ENCODE measurements at places on chromosomes 1 and 21.

- DNase-seq: no peak
- no peaks in the 10 kb centered on the region for H3K36me3 ChIP-seq
- H3K4me1 ChIP-seq: no peaks in the 10 kb centered on the region
Observed at GRCh38 chr1:30536530-30536929, 186.9 kb downstream of the MATN1 start.

GRCh38 chr1:24139841-24140425 lies 3.0 kb downstream of the IL22RA1 start:
- H3K27me3 ChIP-seq: peaks cover 5% of the 10 kb centered on the region
- no peak overlapping the region for H3K4me3 ChIP-seq
- no peaks in the 10 kb centered on the region for H3K4me1 ChIP-seq
- no peak for DNase-seq
- no peak overlapping the region for H3K27ac ChIP-seq
- H3K36me3 ChIP-seq: no peaks in the 10 kb centered on the region

- H3K27ac ChIP-seq: no peak overlapping the region
- peaks cover 22% of the 10 kb centered on the region for H3K4me1 ChIP-seq
- no peaks in the 10 kb centered on the region for H3K27me3 ChIP-seq
- H3K36me3 ChIP-seq: no peaks in the 10 kb centered on the region
- no peak overlapping the region for H3K4me3 ChIP-seq
Observed at GRCh38 chr1:46134660-46135331, 2.4 kb upstream of the PIK3R3 start.

DNA sequence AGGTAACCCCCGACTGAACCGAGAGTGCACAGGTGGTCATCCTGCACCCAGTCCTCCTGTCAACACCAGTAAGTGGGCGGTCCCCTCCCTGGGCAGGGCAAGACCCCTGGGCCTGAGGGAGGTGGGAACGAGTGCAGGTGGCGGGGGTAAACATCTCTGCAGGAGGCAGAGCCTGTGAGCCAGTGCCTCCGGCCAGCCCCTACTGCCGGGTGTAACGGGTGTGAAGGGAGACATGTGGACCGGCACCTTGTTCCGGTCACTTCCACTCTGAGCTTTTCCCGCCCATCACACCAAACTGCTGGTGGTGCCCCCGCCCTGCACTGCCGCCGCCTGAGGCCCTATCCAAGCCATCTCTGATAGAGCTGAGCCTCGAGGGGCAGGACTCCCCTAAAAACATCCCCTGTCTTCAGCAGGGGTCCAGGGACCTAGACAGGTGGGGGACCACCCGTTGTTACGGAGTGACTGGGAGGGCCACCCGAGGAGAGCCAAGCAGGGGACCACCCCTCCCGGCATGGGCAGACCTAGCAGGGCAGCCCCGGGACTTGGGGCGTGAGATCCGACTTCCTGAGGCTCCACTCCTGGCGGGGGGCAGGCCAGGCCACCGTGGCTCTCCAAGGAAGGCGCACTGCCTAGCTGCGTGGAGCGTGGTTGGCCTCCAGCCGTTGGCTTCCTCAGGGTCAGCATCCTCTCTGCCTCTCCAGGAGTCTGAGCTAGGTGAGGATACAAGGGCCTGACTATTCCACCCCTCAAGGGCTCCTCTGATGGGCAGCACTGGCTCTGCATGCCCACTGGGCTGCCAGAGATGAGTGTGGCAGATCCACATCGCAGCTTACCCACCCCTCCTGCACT lies 43.8 kb upstream of the LBR start:
- H3K27ac ChIP-seq: no peak overlapping the region
- H3K4me3 ChIP-seq: no peak overlapping the region
- H3K36me3 ChIP-seq: no peaks in the 10 kb centered on the region
- DNase-seq: no peak
- H3K27me3 ChIP-seq: no peaks in the 10 kb centered on the region

DNA sequence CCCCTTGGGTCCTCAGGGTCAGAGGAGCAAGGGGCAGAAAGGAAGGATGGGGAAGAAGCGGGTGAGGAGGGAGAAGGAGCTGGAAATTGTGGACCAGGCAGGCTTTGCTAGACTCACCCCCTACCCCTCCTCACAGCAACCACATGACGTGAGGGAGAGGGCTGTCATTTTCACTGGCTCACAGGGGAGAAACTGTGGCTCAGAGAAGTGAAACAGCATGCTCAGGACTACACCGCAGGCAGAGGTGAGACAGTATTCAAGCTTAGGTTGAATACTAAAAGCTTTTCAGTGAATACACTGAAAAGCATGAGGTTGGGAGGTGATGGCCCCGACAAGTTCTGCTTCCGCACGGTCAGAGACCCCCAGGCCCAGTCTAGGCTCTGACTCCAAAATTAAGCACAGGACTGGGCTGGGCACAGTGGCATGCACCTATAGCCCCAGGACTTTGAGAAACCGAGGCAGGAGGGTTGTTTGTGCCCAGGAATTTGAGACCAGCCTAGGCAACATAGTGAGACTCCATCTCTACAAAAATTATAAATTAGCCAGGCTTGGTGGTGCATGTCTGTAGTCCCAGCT lies 1.2 kb upstream of the CLEC20A start:
- no peak for DNase-seq
- no peaks in the 10 kb centered on the region for H3K27me3 ChIP-seq
- no peaks in the 10 kb centered on the region for H3K4me1 ChIP-seq
- no peak overlapping the region for H3K4me3 ChIP-seq
- H3K36me3 ChIP-seq: no peaks in the 10 kb centered on the region

- no peak overlapping the region for H3K27ac ChIP-seq
- no peaks in the 10 kb centered on the region for H3K27me3 ChIP-seq
- DNase-seq: no peak
Observed at GRCh38 chr1:17086751-17087150, 32.5 kb downstream of the PADI2 start.

- no peak for DNase-seq
- no peak overlapping the region for H3K4me3 ChIP-seq
- H3K36me3 ChIP-seq: no peaks in the 10 kb centered on the region
- no peaks in the 10 kb centered on the region for H3K27me3 ChIP-seq
Observed at GRCh38 chr1:150601540-150601939, 22.1 kb upstream of the MCL1 start.

- H3K27ac ChIP-seq: peak overlapping the region; percentile 29
- H3K27me3 ChIP-seq: no peaks in the 10 kb centered on the region
- no peaks in the 10 kb centered on the region for H3K4me1 ChIP-seq
Observed at GRCh38 chr1:222167111-222167510, 380.8 kb downstream of the HHIPL2 start.

GRCh38 chr21:43936247-43936967 lies 71.4 kb downstream of the AGPAT3 start:
- H3K4me1 ChIP-seq: no peaks in the 10 kb centered on the region
- no peak overlapping the region for H3K4me3 ChIP-seq
- no peak for DNase-seq

GRCh38 chr1:113963281-113963906 lies 15.9 kb upstream of the OLFML3 start:
- H3K36me3 ChIP-seq: peaks cover 79% of the 10 kb centered on the region
- H3K4me1 ChIP-seq: no peaks in the 10 kb centered on the region
- DNase-seq: no peak
- no peaks in the 10 kb centered on the region for H3K27me3 ChIP-seq
- H3K4me3 ChIP-seq: no peak overlapping the region

- no peak overlapping the region for H3K4me3 ChIP-seq
- no peaks in the 10 kb centered on the region for H3K4me1 ChIP-seq
- no peaks in the 10 kb centered on the region for H3K27me3 ChIP-seq
- H3K36me3 ChIP-seq: no peaks in the 10 kb centered on the region
- no peak for DNase-seq
Observed at GRCh38 chr1:113353580-113353979, 36.7 kb upstream of the MAGI3 start.

GRCh38 chr1:106836708-106837107 lies 219.8 kb upstream of the PRMT6 start:
- H3K4me3 ChIP-seq: no peak overlapping the region
- no peaks in the 10 kb centered on the region for H3K36me3 ChIP-seq
- H3K27me3 ChIP-seq: no peaks in the 10 kb centered on the region

DNA sequence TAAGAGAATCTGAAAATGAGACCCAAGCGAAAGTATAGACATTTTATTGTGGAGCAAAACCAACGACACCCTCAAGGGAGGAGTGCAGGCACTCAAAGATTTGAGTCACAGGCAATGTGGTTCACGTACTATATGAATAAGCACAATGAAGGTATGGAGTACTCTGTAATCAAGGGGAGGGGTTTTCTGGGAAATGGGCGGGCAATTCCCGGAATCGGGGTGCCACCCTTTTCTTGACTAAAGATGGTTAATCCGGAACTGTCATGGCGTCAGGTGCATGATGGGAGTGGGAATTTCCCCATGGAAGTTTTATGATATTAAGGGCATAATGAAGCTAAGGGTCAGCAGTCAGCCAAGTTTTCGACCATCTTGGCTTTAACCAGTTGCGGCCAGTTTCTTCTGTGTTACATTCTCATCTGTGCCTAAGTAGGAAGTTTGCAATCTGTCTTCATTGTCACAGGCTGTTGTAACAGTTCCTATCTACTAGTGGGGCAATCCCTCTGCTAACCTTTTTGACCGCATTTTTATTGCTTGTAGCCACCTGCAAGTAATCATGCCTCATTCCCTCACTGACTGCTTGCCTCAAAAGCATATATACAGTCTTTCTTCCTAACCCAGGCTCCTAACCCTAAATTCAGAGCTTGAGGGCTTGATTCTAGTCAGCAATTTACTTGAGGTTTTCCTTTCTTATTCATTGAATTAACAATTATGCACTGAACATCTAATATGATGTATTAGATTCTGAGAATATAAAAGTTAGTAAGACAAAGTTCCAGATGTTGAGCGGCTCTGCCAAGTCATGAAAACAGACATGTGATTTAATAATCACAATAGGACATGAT lies 775 bp upstream of the AIM2 start:
- no peaks in the 10 kb centered on the region for H3K36me3 ChIP-seq
- H3K4me1 ChIP-seq: peaks cover 23% of the 10 kb centered on the region
- no peaks in the 10 kb centered on the region for H3K27me3 ChIP-seq
- peak overlapping the region; percentile 89 for H3K27ac ChIP-seq
- H3K4me3 ChIP-seq: peak overlapping the region; percentile 35

GRCh38 chr1:160353223-160353622 lies 10.0 kb downstream of the NCSTN start:
- H3K4me3 ChIP-seq: no peak overlapping the region
- no peak overlapping the region for H3K27ac ChIP-seq
- no peaks in the 10 kb centered on the region for H3K27me3 ChIP-seq
- H3K4me1 ChIP-seq: no peaks in the 10 kb centered on the region
- no peak for DNase-seq
- H3K36me3 ChIP-seq: peaks cover 96% of the 10 kb centered on the region

GRCh38 chr1:214506972-214507431 lies 44.4 kb downstream of the PTPN14 start:
- H3K27ac ChIP-seq: no peak overlapping the region
- H3K4me3 ChIP-seq: no peak overlapping the region
- H3K27me3 ChIP-seq: no peaks in the 10 kb centered on the region
- no peak for DNase-seq
- H3K36me3 ChIP-seq: peaks cover 30% of the 10 kb centered on the region

DNA sequence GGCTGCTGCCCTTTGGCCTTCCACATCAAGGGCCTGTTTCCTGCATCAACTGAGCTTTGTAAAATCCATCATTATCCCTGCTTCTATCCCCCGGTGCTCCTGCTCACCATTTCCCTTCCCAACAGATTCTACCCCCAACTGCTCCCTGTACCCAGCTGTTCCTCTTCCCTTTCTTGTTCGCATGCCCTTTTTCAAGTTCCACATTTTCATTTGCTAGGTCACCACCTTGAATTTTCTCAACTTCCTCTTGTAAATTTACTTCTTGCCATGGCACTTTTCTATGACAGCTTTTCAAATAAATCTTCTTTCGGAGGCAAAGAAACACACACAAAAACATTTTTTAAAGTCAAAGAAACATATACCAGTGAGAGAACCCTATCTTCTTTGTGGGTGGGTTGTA lies 330.5 kb upstream of the ADGRL2 start:
- no peak overlapping the region for H3K4me3 ChIP-seq
- no peaks in the 10 kb centered on the region for H3K36me3 ChIP-seq
- no peak for DNase-seq
- H3K27me3 ChIP-seq: no peaks in the 10 kb centered on the region
- no peak overlapping the region for H3K27ac ChIP-seq
- no peaks in the 10 kb centered on the region for H3K4me1 ChIP-seq

GRCh38 chr1:26546375-26546774 lies 16.8 kb downstream of the RPS6KA1 start:
- H3K4me3 ChIP-seq: no peak overlapping the region
- no peaks in the 10 kb centered on the region for H3K27me3 ChIP-seq
- H3K27ac ChIP-seq: no peak overlapping the region
- no peak for DNase-seq
- no peaks in the 10 kb centered on the region for H3K36me3 ChIP-seq

DNA sequence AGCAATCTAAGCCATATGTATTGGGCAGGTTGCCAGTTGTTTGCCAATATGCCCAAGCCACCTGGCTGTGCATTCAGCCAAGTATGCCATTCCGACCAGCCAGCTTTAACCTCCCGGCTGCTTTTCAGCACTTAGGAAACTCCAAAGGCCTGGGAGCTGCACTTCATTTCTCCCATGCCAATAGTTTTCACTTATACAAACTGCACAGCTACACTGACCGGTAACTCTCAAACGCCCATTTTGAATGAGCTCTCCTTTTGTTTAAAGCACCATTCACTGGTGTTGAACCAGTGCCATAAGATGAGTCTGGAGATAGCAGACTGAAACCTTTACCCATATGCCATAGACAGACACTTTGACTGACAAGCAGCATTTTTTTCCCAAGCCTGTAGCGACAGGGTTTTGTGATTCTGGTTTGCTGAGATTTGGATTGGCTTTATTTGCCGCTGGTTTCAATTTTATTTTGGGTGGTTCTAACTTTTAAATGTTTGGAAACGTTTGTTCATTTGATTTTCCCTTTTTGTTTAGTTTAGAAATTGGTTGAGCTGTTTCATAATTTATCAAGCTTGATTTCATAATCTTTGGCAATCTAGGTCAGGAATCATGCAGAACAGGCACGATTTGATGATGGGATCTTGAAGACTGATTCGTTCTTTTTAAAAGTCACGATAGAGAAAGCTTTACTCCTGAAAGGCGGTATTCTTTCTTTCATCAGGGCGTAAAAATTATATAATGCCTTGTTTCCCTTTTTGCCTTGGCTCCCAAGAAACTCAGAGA lies 144.6 kb downstream of the NFIA start:
- H3K27ac ChIP-seq: peak overlapping the region; percentile 22
- H3K36me3 ChIP-seq: no peaks in the 10 kb centered on the region
- H3K4me3 ChIP-seq: peak overlapping the region; percentile 31
- no peaks in the 10 kb centered on the region for H3K27me3 ChIP-seq

DNA sequence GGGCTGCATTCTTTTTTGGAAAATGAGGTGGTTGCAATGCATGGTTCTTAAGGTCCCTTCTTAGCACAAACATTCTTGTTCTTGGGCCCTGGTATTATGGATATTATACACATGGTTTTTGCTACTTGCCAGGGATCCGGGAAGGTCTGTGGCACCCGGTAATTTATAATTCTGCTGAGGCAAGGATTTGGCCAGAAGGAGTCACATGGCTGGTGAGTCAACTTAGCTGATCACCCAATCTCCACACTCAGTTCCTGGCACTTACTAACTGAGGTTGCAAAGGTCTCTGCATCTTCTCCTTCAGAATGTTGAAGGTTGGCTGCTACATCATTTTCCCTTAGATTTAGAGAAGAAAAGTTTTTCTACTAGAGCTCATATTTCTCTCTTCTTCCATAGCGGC lies 112.5 kb downstream of the ROR1 start:
- no peaks in the 10 kb centered on the region for H3K27me3 ChIP-seq
- no peak for DNase-seq
- H3K27ac ChIP-seq: no peak overlapping the region
- H3K4me1 ChIP-seq: peaks cover under 1% of the 10 kb centered on the region
